MM.1S (cell line): ENCODE measurements at places on chromosomes 6 and 20.

- no peaks in the 10 kb centered on the region for H3K4me1 ChIP-seq
- DNase-seq, result no peak
- no peaks in the 10 kb centered on the region for H3K27me3 ChIP-seq
- H3K36me3 ChIP-seq, result no peaks in the 10 kb centered on the region
- no peak overlapping the region for H3K4me3 ChIP-seq
These were observed 46.3 kb upstream of the SRPK1 start for GRCh38 chr6:35967076-35967774.

- H3K4me1 ChIP-seq, result no peaks in the 10 kb centered on the region
- H3K27ac ChIP-seq, result no peak overlapping the region
- 0 out of 2 replicates have a peak, but pooled peaks cover 4% of the 10 kb centered on the region for H3K36me3 ChIP-seq
- H3K27me3 ChIP-seq, result no peaks in the 10 kb centered on the region
- no peak overlapping the region for H3K4me3 ChIP-seq
These were observed 33.2 kb downstream of the FASTKD5 start for GRCh38 chr20:3126527-3126859.

DNA sequence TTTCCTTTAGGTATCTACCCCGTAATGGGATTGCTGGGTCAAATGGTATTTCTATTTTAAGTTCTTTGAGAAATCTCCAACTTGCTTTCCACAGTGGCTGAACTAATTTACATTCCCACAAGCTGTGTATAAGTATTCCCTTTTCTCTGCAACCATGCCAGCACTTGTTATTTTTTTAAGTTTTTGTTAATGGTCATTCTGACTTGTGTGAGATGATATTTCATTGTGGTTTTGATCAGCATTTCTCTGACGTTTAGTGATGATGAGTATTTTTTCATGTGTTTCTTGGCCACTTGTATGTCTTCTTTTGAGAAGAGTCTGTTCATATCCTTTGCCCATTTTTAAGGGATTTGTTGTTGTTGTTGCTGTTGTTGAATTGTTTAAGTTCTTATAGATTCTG, 871.1 kb downstream of the KIF16B start:
- no peak for DNase-seq
- H3K27ac ChIP-seq, result no peak overlapping the region
- no peaks in the 10 kb centered on the region for H3K27me3 ChIP-seq
- no peak overlapping the region for H3K4me3 ChIP-seq

DNA sequence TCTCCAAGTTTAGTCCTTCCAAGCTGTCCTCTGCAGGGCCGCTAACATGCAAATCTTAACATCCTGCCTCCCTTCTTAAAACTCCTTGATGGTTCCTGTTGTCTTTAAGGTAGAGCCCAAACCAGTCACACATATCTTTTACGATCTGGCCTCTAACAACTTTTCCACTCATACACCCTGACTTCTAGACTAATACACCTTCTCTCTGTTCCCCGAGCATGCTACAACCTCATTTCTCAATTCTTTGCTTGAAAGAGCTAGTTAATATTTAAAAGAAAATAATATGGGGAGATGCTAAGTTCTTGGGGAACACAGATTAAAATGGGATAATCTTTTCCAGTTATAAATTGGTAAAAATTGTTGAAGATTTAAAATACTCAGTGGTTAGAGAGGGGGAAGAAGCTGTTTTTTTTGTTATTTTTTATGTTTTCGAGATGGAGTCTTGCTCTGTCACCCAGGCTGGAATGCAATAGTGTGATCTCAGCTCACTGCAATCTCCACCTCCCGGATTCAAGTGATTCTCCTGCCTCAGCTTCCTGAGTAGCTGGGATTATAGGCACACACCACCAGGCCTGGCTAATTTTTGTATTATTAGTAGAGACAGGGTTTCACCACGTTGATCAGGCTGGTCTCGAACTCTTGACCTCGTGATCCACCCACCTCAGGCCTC, 250.7 kb downstream of the MAFB start:
- H3K36me3 ChIP-seq, result no peaks in the 10 kb centered on the region
- H3K27me3 ChIP-seq, result no peaks in the 10 kb centered on the region
- no peak for DNase-seq
- no peaks in the 10 kb centered on the region for H3K4me1 ChIP-seq

DNA sequence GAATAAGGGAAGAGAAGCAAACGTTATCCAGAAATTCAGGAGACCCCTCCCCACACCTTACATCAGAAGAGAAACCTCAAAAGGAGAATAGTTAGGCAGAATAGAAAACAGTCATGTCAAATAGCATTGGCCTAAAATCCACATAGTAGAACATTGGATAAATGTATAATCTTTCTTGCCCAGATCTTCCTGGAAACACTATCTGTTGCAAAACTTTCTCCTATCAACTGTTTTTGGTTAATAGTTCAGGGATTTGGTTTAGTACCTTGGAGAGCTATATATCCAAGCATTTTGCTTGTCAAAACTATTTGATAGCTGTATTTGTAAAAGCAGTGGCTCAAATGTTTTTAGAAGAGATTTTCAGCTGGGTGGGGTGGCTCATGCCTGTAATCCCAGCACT, 74.3 kb upstream of the PHACTR2 start:
- H3K4me1 ChIP-seq, result no peaks in the 10 kb centered on the region
- DNase-seq, result no peak
- no peak overlapping the region for H3K4me3 ChIP-seq

DNA sequence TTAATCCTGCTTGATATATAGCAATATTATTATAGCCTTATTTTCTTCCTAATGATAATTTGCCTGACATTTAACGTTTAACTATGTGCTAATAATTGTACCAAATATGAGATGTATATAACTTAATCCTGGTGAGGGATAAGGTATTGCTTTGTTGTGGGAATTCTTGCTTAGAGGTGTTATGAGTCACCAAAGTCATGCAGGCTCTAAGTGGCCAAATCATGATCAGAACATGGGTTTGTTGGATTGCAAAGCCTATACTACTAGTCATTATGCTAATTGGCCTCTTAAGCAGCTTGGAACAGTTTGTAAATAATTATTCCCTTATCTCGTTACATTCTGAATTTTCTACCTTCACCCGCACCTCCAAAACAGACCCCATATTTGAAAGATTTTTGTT, 21.9 kb upstream of the C6orf141 start:
- H3K4me3 ChIP-seq, result no peak overlapping the region
- no peaks in the 10 kb centered on the region for H3K4me1 ChIP-seq
- H3K36me3 ChIP-seq, result no peaks in the 10 kb centered on the region
- no peak overlapping the region for H3K27ac ChIP-seq
- no peaks in the 10 kb centered on the region for H3K27me3 ChIP-seq

DNA sequence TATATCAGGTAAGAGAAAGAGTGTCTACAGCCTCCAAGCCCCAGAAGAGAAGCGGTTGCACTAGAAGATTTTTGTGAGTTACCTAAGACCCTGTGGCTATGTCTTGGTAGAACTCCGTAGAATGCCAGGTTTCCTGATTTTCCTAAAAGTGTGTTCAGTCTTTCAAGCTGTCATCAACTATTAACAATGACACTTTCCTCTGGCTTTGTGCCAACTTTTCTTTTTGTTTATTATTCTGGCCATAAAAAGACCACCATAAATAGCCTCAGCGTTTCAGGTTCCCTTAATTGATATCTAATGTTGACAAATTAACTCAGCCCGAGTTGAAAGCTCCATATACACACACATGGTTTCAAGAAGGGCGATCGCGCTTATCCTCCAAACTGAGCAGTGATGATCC, 1.2 kb downstream of the PAK5 start:
- DNase-seq, result no peak
- H3K4me1 ChIP-seq, result 0 out of 2 replicates have a peak, but pooled peaks cover 4% of the 10 kb centered on the region
- H3K27ac ChIP-seq, result no peak overlapping the region
- no peaks in the 10 kb centered on the region for H3K27me3 ChIP-seq
- H3K36me3 ChIP-seq, result no peaks in the 10 kb centered on the region

GRCh38 chr20:56940466-56940865, 311.4 kb downstream of the TFAP2C start:
- H3K4me3 ChIP-seq, result no peak overlapping the region
- H3K27me3 ChIP-seq, result no peaks in the 10 kb centered on the region
- no peaks in the 10 kb centered on the region for H3K4me1 ChIP-seq
- DNase-seq, result no peak
- H3K27ac ChIP-seq, result no peak overlapping the region
- H3K36me3 ChIP-seq, result no peaks in the 10 kb centered on the region

- H3K36me3 ChIP-seq, result no peaks in the 10 kb centered on the region
- H3K27me3 ChIP-seq, result peaks cover 35% of the 10 kb centered on the region
- no peak for DNase-seq
- H3K4me1 ChIP-seq, result no peaks in the 10 kb centered on the region
- no peak overlapping the region for H3K4me3 ChIP-seq
- H3K27ac ChIP-seq, result no peak overlapping the region
These were observed 27.1 kb downstream of the TTLL9 start for GRCh38 chr20:31897541-31897940.

GRCh38 chr6:15544321-15544900, 118.4 kb downstream of the DTNBP1 start:
- H3K4me3 ChIP-seq, result no peak overlapping the region
- H3K27ac ChIP-seq, result no peak overlapping the region
- no peaks in the 10 kb centered on the region for H3K36me3 ChIP-seq

DNA sequence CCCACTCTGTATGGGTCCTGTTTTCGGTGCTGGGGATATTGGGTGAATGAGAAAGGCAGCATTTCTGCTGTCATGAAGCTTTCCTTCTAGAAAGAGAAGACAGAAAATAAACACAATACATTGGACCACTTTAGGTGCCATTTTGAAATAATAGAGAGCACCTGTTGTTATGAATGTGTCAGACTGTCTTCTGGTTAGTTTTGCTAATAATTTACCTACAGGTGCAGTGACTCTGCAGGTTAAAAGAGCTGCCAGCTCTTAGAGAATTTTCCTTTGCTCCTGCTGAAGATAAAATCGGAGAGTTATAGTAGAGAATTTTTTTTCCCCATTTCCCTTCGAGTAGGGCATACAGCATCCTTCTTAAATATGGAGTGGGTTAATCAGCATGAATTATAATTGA, 21.9 kb upstream of the GCLC start:
- no peak overlapping the region for H3K27ac ChIP-seq
- H3K27me3 ChIP-seq, result no peaks in the 10 kb centered on the region
- H3K4me1 ChIP-seq, result no peaks in the 10 kb centered on the region
- no peak for DNase-seq
- no peak overlapping the region for H3K4me3 ChIP-seq

DNA sequence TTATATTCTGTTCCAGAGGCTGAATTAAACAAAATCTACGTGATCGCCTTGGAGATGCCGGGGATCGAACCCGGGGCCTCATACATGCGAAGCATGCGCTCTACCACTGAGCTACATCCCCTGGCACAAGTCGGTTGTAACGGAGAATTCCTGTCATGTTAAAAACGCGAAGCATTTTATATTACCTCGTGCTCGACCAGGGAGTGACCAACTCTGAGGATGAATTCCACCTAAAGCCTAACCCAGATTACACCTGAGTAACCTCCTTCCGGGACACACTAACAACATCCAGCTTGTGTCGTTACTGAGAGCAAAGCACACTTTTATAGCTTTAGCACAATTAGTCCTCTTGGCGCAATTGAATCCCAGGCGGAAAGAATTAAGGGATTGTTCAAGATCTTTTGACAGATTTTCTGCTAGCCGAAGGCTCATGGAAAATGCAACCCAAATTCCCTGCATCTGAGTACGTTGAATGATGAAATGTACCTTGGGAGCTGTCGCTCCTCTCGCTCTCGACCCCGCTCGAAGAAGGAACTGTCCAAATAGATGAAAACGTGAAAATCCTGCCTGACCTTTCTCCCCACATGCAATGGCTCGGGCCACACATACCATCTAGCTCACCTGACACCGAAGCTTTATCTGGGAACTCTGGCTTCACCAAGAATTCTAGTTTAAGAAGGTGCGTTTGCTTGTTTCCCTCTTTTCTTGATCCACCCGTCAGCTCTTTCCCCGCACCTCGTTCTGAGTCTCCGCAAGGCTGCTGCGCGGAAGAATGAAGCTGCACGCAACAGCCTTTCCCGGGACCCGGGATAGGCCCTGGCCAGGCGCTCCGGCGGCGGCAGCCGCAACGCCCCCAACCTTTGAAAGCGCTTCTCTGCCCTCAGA, 148.3 kb downstream of the GPX5 start:
- H3K27me3 ChIP-seq, result no peaks in the 10 kb centered on the region
- DNase-seq, result peak; percentile 24
- H3K4me3 ChIP-seq, result peak overlapping the region; percentile 34; the same call in 1 of the 2 replicates
- no peaks in the 10 kb centered on the region for H3K36me3 ChIP-seq
- H3K27ac ChIP-seq, result no peak overlapping the region

- no peak overlapping the region for H3K27ac ChIP-seq
- H3K36me3 ChIP-seq, result no peaks in the 10 kb centered on the region; the same call in 1 of the 2 replicates
- H3K27me3 ChIP-seq, result no peaks in the 10 kb centered on the region
- H3K4me1 ChIP-seq, result no peaks in the 10 kb centered on the region
These were observed 31.2 kb downstream of the SLC9A8 start for GRCh38 chr20:49843770-49844380.

DNA sequence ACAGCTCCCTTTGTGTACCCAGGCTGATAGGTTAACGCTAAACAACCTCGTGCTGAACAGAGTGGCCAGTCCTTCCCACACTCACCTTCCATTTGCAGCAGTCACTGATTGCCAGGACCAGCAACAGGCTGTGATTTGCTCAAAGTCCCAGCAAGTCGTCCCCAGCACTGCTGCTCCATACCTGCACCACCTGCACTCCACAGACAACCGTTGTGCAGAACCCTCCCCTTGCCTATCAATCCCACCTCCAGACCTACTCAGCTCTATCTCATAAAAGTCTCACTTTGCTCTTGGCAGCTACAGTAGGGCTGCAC, 43.1 kb upstream of the SCML4 start:
- H3K36me3 ChIP-seq, result no peaks in the 10 kb centered on the region; the same call in 1 of the 2 replicates
- no peak overlapping the region for H3K4me3 ChIP-seq
- no peak for DNase-seq
- peaks cover 33% of the 10 kb centered on the region for H3K4me1 ChIP-seq
